ENCODE measurements at places on chromosomes 1 and 21.

GRCh38 chr1:71850936-71851335, 431.4 kb downstream of the NEGR1 start:
- DNase-seq, result no peak

DNA sequence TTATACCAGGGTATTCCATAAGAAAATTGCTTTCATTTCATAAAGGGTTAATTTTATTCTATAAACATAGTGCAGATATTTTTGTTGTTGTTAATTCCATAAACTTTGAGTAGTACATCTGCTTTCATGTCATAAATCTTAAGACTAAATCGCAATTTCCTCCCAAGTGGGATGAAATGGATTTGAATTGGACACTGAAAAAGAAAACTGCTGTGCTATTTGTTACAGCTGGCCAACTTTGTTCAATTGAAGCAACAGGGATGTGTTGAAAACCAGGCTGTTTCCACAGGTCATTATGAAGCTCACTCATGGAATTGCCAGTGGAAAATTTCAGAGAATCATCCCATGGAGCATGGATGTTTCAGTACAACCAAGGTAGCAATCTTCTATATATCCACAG, 252.5 kb upstream of the RGS18 start:
- no peak for DNase-seq

GRCh38 chr1:27157194-27157593, 2.3 kb upstream of the SLC9A1 start:
- DNase-seq, result no peak

DNA sequence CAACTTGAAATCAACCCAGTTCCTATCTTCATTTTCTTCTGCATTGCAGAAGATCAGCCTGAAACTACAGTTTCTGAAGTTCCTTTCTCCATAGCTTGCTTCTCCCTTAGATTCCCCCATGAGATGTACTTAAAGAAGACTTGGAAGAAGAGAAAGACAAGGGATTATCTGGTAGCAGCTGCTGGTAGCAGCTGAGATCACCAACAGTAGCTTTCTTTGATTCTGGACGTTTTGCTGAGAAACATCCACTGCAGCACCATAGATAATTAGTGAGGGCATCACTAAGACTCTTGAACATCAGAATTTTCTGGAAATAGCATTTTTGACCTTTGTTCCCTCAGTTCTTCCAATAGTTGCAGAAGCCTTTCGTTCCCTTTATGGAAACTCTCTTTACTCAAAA, 465 bp upstream of the CFHR3 start:
- no peak for DNase-seq

GRCh38 chr1:53069663-53070327, 7.8 kb downstream of the PODN start:
- DNase-seq, result no peak
